ENCODE measurements at places on chromosomes 7 and 10.

- DNase-seq: no peak
Observed at GRCh38 chr7:18530224-18531179, 35.0 kb downstream of the HDAC9 start.

- no peak for DNase-seq
Observed at GRCh38 chr10:119550827-119551226, 8.3 kb upstream of the RGS10 start.

DNA sequence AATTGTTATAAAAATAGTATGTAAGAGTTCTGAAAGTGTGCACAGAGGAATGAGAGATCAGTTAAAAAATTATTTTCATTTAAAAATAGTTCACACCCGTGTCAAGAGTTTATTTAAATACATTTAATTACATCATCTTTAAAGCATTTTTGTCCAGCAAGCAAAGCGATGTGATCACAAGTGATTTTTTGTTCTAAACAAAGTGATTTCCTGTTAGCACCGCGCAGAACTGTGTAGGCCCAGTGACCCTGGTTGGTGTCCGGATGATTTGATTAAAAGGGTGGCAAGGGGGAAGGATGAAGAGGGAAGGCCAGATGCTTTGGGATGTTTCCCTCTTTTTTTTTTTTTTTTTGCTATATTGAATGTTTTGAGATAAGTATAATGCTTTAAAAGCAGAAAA lies 227.8 kb upstream of the PITRM1 start:
- DNase-seq: no peak

GRCh38 chr7:97004247-97005182 lies 838 bp upstream of the DLX6 start:
- no peak for DNase-seq

DNA sequence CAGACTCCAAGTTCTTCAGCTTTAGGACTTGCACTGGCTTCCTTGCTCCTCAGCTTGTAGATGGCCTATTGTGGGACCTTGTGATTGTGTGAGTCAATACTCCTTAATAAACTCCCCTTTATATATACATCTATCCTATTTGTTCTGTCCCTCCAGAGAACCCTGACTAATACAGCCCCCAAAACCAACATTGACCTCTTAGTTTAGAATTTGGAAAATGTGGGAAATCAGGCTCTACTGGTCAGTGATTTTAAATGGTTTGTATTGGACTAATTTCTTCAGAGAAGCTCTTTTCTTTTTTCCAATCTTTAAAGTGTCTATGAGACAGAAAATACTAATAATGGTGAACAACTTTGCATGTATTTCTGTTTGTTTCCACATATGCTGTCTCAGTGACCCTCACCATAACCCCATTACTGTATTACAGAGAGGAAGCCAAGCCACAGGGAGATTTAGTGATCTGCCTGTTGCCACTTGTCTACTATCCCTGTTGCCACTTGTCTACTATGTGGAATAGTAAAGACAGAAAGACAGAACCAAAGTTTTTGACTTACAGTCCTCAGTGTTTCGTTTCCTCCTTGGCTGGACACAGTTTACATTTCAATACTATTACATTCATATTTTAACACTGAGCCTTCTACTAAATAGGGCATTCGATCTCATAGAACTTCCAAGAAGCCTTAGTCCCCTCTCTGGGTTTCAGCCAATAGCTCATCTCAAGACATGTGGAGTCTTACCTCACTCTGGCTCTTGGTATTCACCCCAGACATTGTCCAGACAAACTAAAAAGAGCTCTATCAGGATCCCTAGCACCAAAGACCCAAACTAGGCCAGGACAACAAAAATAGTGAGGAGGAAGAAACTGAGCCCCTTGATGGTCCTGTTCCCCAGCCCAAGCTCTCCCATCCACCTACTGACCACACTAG lies 121.0 kb downstream of the AKR1D1 start:
- no peak for DNase-seq

Measured in NCI-H1694 (cell line).